Endodermal cell (in vitro differentiated cells): ENCODE measurements at places on chromosomes 16 and 17. TPM values are rescaled to one million over a fixed set of nuclear protein-coding genes. Genes with fewer than 3 reads are reported as not detected.

The KRT39 gene
- total RNA-seq: not detected in 3 replicates

The EMP2 gene
- 10.9 to 26.1 TPM (median 20.7 TPM) in 3 replicates for total RNA-seq

The TRIM47 gene
- total RNA-seq: 1.3 and 1.6 TPM in 2 replicates

The ABCC11 gene
- total RNA-seq: 0.40 to 0.77 TPM in 2 of 3 replicates, not detected in the other

The AGRP gene
- total RNA-seq: not detected in 2 replicates

The PRSS27 gene
- 3.7 to 4.8 TPM (median 4.4 TPM) in 3 replicates for total RNA-seq

The SLC2A4 gene
- 4.0 to 5.8 TPM (median 5.4 TPM) in 3 replicates for total RNA-seq

The KRT20 gene
- total RNA-seq: not detected in 2 replicates

The PPP1R1B gene
- total RNA-seq: 2.1 and 2.3 TPM in 2 replicates

The OR1F1 gene
- total RNA-seq: not detected in 3 replicates
